ENCODE measurements at places on chromosomes 13 and 19.

- no peak for DNase-seq
Measured at GRCh38 chr13:46575301-46575771, 22.4 kb downstream of the LRCH1 start.

DNA sequence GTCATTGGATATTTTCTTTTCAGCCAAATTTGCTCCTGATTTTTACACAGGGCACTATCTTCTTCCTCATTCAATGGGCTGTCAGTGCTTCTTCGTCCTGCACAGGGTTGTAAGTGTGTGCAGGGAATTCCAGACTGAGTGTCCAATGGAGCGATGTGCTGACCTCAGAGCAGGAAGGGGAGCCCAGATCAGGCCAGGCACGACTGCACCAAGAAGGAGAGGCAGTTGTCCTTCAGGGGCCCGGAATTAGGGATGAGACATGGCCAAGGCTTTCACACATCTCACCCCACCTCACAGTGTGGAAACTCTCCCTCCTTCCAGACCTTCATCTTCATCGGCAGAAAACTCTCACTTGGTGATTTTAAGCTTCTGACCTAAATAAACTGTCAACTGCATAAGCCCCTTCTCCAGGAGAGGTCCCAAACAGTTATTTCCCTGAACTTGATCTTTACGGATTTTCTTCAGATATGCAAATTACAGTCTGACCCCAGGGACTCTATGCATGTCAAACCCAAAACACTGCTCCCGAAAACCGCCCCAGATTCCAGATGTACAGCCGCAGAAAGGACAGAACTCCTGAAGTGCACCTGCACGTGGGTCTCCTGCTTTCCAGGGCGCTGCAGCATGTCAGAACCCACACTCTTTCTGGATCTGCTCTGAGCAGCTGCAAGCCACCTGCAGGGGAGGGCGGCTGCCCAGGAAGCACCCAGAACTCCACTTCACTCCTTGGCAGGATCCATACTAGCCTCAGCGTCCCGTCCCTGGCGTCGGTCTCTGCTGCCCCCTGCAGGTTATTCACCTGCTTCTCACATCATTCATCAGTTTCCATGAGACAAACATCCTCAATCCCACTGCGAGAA is 625 bp upstream of the ZNF20 start:
- peak; percentile 69 for DNase-seq

DNA sequence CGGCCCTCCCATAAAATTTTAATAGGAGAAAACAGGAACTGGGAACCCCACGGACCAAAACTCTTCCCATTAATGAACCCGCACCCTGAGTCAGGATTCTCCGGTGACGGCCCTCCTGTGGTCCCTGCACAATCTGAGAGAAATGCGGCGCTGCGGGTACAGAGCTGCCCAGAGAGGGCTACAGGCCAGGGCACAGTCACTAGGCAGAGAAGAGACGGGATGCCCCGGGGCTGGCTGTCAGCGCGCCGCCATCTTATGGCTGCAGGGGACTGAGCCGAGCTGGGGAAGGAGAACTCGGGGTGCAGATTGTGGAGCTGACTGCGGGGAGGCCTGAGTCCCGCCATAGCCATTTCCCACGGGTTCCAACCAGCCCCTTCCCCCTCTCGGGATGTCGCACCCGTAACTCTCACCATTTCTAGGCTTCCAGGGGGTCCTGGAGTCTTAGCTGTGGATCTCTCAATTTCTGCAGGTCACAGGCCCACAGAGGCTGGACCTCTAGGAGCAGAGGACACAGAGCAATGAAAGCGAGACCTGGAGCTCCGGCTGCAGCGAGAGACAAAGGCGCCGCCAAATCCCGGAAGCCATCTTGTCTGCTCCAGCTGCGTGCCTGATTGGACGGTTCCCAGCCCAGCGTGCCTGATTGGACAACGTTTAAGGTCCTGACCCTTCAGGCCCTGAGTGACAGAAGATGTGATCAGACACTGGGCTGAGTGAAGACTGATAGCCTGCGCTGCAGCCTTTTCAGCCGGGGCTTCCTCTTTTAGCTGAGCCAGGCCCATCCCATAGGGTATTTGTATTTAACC is at the start of gene ZNF675:
Gene ZNF675, minus strand, starts transcription at position 592 of the 803 bp plus-strand sequence. Its CDS starts 179 bp downstream, at position 413.
- peak; percentile 59 for DNase-seq

- DNase-seq: no peak
Measured at GRCh38 chr19:55482156-55482961, 2.6 kb upstream of the NAT14 start.

GRCh38 chr13:46119883-46120614 is 15.2 kb upstream of the CPB2 start:
- DNase-seq: no peak

- no peak for DNase-seq
Measured at GRCh38 chr13:90375851-90376250, 971.6 kb upstream of the MIR17HG start.

GRCh38 chr13:111304041-111304544 is 16.3 kb upstream of the TEX29 start:
- no peak for DNase-seq

GRCh38 chr13:51041710-51042109 is 69.4 kb downstream of the C13orf42 start:
- DNase-seq: no peak

GRCh38 chr13:32125751-32126150 is 94.2 kb downstream of the FRY start:
- DNase-seq: no peak

- DNase-seq: no peak
Measured at GRCh38 chr13:100068133-100068931, 20.6 kb upstream of the PCCA start.

GRCh38 chr13:23901365-23901764 is 4.1 kb upstream of the C1QTNF9B start:
- no peak for DNase-seq

GRCh38 chr13:36352350-36352749 is 6.2 kb upstream of the SPART start:
- DNase-seq: no peak

GRCh38 chr19:7833225-7834099 is 3.4 kb downstream of the EVI5L start:
- no peak for DNase-seq

GRCh38 chr19:13077240-13077639 is 25.4 kb downstream of the LYL1 start:
- DNase-seq: no peak

DNA sequence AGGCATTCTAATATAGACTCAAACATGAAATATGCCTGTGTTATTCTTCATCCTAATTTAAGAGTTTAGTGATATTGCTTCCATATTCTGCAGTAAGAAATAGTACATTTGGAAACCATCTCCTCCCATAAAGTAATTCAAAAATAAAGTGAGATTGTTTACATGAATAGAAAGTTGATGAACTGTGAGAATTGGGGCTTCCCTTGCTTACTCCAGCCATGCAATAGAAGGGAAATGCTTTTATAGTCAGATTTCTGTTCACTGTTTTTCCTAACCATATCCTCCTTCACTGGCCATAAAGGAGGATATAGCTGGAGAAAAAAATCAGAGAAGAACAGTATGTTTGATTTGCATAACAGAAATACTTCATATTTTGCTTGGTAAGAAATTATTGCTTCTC is 7.8 kb downstream of the LRCH1 start:
- DNase-seq: no peak

- no peak for DNase-seq
Measured at GRCh38 chr19:28578786-28579505, 634.0 kb downstream of the UQCRFS1 start.

DNA sequence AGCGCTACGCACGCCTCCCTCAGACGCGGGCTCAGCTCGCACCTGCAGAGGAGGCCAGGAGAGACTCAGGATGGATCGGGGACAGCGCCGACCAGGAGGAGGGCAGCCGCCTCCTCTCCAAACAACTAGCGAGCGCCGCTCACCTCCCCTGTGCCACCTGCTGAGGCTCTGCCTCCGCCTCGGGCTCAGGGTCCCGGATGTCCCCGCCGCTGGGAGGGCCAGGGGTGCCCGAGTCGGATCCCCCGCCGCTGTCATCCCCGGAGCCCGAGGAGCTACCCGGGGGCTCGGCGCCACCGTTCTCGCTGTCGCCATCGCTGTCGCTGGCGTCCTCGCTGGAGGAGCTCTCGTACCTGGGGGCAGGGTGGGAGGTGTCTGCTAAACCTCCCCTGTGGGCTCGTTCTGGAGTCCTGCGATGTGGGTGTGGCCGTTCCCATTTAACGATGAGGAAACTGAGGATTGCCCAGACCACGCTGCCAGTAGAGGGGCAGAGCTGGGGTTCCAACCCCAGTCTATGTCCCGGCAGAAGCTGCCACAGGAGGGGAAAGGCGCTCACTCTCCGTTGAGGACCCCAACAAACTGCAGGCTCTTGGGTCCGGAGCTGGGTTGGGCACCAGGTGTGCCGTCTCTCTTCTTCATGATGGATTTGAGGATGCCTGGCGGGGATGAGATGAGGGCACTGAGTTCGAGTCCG is 9.2 kb downstream of the KANK3 start:
- DNase-seq: no peak

DNA sequence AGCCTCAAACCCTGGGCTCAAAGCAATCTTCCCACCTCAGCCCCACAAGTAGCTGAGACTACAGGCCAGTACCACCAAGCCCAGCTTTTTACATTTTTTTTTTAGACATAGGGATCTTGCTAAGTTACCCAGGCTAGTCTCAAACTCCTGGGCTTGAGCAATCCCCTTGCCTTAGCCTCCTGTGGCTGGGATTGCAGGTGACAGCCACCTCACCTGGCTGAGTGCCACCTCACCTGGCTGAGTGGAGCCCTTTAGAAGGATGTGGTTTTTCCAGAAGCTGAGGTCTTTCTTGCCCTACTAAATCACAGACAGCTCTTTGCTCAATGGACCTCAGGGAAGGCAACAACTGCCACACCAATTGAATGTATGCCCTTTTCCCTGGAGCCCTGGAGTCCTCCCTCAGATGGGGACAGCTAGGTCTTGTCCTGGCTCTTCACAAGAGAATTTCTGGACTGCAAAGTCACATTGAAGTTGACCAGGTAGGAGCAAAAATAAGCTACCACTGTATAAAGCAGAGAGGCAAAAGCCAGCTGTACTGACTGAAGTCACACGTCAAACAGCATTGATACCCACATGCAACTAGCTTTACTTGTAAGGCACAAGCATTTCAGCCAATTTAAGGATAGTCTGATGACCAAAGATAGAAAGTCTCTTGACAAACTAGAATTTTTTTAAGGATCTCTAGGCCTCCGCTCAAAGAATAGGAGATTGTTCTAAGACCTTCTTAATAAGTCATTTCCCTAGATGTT is 14.0 kb downstream of the PDX1 start:
- no peak for DNase-seq

DNA sequence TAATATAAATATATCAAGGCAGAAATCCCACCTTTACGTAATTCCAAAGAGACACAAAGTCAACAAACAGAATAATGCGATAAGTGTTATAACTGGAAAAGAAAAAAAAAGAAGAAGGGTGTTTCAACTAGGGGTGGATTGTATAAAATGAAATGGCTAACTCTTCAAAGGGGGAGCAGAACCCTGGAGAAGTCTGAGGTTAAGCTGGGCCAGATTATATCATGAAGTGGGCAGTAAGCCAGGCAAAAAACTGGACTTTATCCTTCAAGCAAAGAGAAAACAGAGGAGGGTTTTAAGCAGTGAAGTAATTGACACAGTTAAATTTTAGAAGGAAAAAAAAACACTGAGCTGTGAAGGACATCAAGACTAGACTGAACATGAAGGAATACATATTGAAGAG is 41.9 kb downstream of the TBC1D4 start:
- DNase-seq: no peak

- DNase-seq: no peak
Measured at GRCh38 chr19:55336101-55336500, 3.6 kb upstream of the KMT5C start.

DNA sequence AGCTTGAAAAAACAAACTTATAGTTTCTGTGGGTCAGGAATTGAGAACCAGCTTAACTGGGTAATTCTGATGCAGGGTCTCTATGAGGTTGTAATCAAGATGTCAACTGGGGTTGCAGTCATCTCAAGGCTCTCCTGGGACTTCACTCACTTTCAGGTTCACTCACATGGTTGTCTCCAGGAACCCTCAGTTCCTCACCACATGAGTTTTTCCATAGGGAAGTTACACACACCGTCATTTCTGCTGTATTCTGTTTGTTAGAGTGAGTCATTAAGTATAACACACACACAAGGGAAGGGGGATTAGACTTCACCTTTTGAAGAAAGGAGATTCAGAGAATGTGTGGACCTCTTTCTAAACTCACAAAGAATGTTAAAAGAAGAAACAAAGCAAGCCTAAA is 34.9 kb upstream of the MLNR start:
- no peak for DNase-seq

- no peak for DNase-seq
Measured at GRCh38 chr19:5507065-5507909, 52.1 kb downstream of the ZNRF4 start.

GRCh38 chr19:33630880-33631608 is 9.3 kb downstream of the CHST8 start:
- no peak for DNase-seq

DNA sequence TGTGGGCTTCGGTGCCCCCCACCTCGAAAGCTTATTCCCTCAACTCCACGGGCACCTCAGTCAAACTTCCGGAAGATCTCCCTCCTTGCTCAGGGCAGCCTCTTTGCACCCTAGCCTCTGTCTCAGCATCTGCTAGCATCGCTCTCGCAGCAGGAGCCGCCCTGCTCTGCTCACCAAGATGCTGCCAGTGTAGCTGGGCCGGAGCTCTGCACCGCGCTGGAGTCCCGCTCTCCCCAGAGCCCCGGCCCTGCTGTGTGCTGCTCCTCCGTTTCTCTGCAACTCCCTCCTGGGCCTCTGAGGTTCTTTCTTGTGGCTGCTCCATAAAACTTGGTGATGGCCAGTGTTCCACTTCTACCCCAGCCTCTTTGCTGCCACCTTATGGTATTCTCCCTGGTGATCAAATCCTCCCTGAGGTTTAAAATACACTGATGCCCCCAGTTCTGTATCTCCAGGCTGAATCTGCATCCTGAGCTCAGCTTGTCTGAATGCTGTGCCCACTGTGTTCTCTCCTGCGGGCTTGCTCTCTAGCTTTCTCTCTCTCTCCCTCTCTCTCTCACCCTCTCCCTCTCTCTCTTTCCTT is 198.0 kb downstream of the UQCRFS1 start:
- no peak for DNase-seq

GRCh38 chr13:41708713-41709112 is 251.4 kb downstream of the RGCC start:
- DNase-seq: no peak

GRCh38 chr19:40810160-40810559 is 11.2 kb downstream of the EGLN2 start:
- no peak for DNase-seq

GRCh38 chr19:12802267-12803106 is 618 bp downstream of the THSD8 start:
- DNase-seq: no peak

GRCh38 chr19:6530386-6531162 is at the start of gene TNFSF9:
TNFSF9 (plus strand) TSS chr19:6531026; CDS start chr19:6531037, 11 bp downstream.
- peak; percentile 78 for DNase-seq
